Stimulated activated CD8-positive, alpha-beta memory T cell treated with anti-CD3 and anti-CD28 coated beads, Interleukin-15, amount 100 ng/mL, for 4 hours (primary cell): ENCODE measurements at places on chromosomes 3 and 15.

DNA sequence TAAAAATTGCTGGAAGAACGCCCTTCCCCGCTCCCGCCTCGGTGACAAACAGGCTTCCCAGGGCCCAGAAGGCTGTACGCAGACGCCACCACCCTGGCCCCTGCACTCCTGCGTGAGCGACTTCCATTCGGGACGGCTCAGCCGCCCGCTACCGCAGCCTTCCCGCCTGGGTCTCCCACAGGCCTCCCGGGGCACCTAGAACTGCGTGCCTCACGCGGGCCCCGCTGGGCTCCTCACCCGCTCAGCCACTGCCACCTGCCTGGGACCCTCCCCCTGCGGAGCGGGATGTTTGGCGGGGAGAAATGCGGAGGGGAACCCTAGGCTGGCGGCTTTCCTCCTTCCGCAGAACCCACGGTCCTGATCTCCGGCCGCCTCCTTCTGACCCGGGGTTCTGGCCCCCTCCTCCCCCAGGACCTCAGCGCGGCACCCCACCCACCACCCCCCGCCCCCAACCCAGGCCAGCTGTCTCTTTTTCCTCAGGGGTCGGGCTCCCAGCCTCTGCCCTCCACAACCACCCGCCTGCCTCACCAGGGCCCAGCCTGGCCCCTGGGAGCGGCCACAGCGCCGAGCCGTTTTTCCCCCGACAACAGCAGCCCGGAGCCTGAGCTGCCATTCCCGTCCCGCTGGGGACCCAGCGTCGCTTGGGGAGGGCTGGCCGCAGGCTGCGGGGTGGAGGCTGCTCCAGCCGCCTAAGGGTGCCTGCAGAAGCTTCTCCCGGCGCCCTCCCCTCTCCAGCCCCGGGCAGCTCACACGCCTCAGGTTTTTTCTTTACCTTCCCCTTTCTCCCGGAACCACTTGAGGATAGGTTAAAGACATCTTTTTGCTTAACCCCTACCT is 27.6 kb upstream of the RAB7A start:
- DNase-seq, result no peak

DNA sequence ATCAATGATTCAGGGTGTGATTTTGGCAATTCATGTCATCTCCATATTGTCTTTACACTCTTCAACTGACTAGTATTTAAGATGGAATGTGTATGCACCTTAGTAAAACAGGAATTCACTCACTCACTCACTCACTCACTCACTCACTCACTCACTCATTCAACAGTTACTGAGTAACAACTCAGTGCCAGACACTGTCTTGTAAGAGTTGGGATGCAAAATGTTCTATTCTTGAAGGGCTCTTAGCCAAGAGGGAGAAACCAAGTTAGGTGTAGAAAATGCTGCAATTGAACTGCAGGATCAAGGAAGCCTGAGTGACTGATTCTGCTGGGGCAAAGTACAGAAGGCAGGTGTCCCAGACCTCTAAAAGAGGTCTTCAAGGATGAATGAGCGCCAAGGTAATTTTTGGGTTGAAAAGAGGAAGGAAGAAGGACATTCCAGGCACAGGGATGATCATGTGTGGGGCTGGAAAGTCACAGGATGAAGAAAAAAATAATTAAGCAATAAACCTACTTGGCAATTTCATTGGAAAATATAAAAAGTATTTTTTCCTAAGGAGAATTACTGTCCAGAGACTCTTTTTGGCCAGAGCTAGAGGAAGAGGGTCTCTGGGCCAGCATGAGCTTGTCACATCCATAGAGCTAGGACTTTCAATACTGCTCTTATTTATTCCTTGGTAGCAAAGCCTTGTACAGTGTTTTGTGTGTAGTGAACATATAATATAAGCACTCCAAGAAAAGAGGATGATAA is 58.9 kb upstream of the ETV5 start:
- no peak for DNase-seq

DNA sequence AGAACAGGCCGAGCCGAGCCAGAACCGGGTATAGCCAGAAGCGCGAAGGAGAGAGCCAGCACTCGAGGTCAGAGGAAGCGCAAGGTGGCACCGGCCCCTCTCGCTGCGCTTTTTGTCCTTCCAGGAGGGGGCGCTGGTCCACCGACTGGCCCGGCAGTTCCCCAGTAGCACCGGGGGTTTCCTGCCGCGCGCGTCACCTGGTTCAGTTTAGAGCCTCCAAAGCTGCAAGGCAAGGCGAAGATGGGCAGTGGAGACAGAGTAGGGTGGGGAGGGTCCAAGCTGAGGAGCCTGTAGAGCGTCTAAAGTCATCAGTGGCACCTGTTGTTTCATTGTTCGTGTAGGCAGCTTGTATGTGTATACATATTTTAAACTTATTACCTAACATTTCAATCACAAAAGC is 7.6 kb upstream of the NR2E3 start:
- DNase-seq, result no peak

DNA sequence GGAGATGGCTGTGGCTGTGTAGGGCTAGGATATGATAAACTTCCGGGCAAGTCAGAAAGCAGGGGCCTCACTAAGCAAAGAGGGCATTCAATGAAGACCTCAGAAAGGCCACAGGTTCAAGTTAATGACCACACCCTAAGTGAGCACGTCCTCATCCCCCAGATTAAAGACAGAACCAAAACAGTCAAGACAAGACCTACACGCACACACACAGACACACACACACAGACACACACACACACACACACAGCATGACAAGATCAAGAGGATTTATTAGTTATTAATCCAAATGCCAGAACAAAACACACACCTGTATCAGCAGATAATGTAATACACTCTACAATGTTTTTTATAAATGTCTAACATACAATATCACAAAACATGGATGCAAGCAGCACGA is 546.2 kb downstream of the FGF12 start:
- DNase-seq, result no peak

GRCh38 chr3:69122403-69122802 is at the start of gene LMOD3:
TSS of gene LMOD3 (minus strand) at chr3:69122595. CDS start at chr3:69122386, 209 bp downstream.
- DNase-seq, result no peak
